ENCODE measurements at places on chromosomes 3 and 15.

DNA sequence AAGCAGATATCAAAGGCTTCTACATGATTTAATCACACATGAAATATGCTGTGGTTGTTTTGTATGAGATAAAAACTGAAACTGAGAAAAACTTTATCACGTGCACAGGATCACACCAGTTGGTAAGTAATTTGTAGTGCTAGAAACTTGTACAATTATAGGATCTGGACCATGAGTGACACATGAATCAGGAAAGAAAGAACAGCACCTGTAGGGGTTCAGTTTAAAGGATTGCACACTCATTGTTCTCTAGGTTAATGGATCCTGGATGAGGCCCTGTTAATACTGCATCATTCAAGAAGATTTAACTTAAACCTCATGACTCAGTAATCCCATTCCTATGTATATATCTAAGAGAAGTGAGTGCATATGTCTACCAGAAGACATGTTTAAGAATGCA lies 87.9 kb downstream of the STT3B start:
- no peak for DNase-seq

DNA sequence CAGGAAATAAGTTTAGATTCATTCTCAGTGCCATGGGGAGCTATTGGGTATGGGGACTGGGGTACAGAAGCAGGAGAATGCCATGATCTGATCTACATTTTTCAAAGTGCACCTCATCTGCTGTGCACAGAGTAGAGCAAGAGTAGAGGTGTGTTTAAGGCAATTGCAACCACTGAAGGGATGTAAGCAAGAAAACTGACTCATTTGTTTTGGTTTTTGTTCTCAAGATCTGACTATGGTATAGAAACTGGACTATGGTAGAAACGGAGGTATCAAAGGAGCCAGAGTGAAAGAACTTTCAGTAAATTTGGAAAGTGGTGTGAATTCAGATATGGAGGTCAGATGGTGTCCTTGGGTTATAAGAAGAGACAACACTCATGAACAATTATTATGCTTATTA lies 86.2 kb upstream of the CMSS1 start:
- DNase-seq = no peak

DNA sequence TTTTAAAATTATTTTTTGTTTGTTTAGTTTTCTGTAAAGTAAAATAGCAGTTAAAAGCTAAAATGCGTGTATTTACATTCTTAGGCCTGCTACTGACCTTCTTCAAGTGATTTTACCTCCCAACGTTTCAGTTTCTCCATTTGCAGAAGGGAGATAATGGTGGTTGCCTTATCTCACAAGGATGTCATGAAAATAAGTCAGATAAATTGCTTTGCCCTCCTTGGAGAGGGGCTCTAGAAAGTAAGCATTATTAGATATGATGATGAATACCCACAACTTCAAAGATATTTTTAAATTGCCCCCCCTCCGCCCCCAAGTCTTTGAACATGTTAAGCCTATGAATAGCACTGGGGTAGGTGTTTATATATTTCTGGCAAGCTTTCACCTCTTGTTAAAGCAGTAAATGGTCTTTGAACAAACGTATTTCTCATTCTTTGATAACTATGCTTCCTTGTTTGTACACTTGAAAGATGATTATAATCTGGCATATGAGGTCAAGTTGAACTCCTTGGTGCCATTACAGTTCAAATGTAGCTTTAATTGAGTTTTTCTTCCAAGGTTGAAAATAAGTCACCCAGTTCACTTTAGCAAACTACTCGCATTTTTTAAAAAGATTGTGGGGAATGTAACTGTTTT lies 6.4 kb downstream of the TERC start:
- DNase-seq = no peak

DNA sequence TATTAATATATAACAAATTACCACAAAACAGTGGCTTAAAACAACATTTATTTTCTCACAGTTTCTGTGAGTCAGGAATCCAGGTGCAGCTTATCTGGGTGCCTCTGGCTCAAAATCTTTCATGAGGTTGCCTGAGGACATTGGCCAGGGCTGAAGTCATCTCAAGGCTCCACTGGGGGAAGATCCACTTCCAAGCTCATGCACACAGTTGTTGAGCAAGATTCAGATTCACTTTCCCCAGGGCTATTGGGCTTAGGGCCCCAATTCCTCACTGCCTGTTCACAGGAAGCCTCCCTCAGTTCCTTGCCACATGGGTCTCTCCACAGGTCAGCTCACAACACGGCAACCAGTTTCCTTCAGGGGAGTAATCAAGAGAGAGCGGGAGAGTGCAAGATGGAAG lies 35.0 kb downstream of the RFTN1 start:
- no peak for DNase-seq

- no peak for DNase-seq
Observed at GRCh38 chr3:12230406-12230805, 58.5 kb upstream of the PPARG start.

DNA sequence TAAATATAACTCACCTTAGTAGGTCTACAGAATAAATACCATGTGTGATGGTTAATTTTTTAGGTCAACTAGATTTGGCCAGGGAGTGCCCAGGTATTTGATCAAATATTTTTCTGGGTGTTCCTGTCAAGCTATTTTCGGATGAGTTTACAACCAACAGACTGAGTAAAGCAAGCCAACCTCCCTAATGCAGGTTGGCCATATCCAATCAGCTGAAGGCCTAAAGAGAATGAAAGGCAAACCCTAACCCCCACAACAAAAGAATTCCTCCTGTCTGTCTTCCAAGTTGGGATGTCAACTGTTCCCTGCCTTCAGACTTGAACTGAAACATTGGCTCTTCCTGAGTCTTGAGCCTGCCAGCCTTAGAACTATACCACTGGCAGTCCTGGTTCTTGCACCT lies 28.6 kb downstream of the TASOR start:
- DNase-seq = no peak

GRCh38 chr15:40523611-40524010 lies 41.2 kb downstream of the CCDC32 start:
- DNase-seq = no peak

DNA sequence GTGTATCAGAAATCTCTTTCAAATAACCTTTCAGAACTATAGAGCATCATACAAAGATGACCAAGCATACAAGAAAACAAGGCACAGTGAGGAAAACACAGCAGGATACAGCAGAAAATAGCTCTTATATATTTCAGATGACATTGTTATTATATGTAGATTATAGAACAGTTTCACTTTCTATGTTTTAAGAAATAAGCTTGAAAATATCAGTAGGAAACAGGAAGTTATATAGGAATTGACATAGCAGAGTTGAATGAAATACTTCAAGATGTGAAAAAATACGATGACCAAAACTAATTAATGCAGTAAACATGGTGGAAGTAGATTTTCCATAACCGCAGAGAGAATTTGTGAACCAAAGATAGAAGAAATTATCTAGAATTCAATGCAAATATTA lies 75.2 kb downstream of the LYSMD4 start:
- DNase-seq = no peak

DNA sequence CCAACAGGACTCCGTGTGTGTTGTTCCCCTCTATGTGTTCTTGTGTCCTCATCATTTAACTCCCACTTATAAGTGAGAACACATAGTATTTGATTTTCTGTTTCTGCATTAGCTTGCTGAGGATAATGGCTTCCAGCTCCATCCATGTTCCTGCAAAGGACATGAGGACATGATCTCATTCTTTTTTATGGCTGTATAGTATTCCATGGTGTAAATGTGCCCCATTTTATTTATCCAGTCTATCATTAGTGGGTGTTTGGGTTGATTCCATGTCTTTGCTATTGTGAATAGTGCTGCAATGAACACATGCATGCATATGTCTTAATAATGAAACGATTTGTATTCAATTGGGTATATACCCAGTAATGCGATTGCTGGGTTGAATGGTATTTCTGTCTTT lies 28.5 kb upstream of the TOP2B start:
- DNase-seq = no peak

DNA sequence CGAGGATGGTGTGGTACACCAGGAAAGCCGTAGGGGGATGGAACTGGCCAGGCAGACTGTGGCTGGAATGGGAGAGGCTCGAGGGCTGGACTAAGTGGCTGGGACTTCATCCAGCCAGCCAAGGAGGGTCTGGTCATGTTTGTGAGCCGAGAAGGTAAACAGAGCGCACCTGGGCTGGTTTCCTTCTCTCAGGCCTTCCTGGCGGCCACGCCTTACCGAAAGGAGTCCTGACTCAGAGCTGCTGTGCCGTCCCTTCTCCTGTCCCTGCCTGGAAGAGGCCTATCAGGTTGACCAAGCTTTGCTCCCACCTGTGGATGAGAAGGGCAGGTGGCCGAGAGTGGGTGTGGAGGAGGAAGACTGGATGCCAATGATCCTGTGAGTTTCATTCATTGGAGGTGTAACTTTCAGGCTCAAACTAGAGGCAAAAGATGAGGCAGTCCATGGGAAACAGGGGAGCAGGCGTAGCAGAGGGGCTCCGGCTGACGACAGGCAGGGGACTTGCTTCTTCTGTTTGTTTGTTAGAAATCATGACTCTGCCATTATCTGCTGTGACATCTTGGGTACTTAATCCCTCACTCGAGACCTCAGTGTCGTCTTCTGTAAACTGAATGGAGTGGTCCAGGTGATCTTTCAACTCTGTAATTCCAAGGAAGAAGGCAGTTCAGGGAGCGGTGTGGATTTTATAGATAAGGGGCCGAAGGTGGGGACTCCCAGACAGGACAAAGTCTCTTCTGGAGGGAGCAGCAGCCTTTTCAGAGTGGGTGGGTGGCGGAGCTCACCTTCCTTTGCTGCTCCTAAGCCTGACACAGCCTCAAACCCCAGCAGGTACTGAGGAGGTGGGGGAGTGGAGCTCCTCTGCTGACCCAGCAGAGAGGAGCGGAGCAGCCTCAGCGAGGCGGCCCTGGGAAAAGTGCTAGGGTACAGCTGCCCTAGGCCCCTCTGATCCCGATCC lies 71.8 kb upstream of the GATM start:
- DNase-seq = no peak

- no peak for DNase-seq
Observed at GRCh38 chr3:17740721-17741141, 1.7 kb downstream of the TBC1D5 start.

- no peak for DNase-seq
Observed at GRCh38 chr3:70561796-70562195, 249.4 kb upstream of the MDFIC2 start.

- no peak for DNase-seq
Observed at GRCh38 chr3:61008998-61009380, 242.3 kb downstream of the FHIT start.

GRCh38 chr3:140956058-140956835 lies 14.6 kb downstream of the SLC25A36 start:
- no peak for DNase-seq

DNA sequence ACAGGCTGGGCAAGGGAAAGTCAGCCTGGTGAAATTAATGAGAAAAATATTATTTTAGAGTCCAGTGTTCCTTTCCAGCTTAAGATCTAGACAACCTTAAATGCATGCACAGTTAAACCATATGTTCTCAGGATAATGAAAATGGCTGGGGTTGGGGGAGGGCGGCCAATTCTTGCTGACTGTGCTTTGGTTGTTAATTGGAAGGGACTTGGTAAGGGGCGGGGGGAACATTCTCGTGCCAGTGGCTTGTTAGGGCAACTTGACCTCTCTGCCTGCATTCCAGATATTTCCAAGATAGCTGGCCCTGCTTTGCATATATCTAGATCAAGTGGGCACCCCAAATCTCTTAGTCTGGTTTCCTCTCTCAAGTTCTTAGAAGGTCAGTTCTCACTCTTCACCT lies 112.5 kb downstream of the TOP2B start:
- no peak for DNase-seq

- no peak for DNase-seq
Observed at GRCh38 chr15:63598473-63599400, 1.6 kb downstream of the FBXL22 start.

GRCh38 chr15:55008421-55008820 lies 188.3 kb downstream of the RSL24D1 start:
- no peak for DNase-seq

DNA sequence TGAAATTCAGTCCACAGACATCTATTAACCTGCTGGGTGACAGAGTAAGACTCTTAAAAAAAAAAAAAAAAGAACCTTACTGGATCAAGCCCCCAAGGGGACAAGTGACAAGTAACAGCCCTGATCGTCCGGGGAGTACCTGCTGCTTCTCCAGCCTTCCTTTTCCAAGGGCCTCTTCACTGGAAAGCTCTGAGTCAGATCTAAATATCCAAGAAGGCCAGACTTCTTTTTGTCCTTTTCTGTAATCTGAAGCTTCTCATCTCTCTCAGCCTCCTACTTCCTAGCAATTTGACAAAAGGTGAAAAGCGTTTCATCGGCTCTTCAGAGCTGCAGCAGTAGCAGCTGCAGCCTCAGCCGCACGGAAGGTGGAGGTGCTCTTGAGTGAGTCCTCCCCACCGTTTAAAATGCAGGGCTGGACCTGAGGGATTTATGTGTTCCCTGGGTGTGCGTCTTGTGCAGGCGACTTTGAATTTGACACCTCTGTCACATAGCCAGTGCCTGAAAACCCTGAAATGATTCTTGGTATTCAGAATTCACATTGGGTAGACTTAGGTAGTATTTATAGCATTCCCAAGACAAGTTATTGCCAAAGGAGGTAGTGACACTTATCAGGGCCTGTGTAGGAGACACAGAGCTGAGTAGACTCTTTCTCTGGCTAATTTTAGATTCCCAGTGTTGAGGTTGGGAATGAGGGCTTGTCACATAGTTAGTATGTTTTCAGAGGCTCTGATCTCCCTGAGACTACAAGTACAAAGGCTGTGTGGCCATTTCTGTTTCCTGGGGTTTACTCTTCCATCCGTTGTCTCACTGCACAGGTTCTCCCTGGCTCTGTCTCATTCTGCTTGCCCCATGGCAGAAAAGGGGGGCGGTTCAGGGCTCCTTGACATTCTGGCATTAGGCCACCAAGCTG lies 291.2 kb upstream of the C2CD4B start:
- no peak for DNase-seq

DNA sequence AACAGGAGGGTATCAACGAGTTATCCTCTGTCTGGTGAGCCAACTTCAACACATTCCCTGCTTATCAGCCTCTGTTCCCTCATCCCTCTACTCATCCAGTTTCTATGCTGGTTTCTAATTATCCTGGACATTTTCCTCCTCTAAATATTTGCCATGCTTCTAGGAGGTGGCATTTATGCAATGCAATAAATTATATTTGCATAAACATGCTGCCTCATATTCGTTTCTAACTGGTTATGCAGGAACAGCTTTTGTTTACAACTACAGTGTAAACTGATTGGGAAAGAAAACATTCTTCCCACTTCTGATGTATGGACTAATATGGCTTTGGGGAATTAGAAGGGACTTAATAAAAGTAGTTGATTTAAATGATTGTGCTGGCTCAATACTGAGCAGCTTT lies 122.3 kb downstream of the TFG start:
- no peak for DNase-seq

DNA sequence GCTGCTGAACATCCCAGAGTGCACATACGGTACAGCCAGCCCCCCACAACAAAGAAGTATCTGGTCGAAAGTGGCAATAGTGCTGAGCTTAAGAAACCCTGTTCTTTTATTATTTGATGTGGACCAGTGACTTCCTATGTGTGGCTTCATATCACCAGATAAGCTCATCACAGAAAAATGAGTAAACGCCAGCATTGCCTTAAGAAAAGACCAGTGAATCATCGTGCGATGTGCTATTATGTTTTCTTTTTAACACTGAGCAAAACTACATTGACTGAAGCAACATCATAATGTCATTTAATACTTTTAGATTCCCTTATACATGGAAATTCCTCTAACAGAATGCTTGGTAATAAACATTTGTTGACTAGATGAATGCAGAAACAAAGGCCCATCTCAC lies 45.2 kb upstream of the ARRDC4 start:
- DNase-seq = no peak
